Activated CD4-positive, alpha-beta T cell treated with anti-CD3 and anti-CD28 coated beads, Interleukin-2, amount 50 U/mL, for 1 hour (primary cell): ENCODE measurements at places on chromosomes 7 and 10.
A peak's percentile ranks its signal among the peaks of the same experiment; 100 is the strongest.

DNA sequence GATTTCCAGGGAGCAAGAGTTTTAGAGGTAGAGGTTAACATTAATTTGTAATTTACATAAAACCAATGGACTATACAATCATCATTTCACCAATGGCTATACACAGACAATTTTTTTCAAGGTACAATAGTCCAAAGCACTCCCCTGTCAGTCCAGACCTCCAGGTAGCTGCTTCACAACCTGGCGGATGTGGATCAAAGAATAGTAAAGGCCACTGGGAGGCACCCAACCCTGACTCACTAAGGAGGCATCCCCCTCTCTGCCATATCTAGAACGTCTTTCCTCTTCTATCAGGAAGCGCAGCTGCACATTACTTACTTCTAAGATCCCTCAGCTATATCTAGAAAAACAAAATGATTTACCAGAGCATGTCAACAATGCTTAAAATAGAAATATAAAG is 217.7 kb upstream of the AOAH start:
- DNase-seq: no peak

DNA sequence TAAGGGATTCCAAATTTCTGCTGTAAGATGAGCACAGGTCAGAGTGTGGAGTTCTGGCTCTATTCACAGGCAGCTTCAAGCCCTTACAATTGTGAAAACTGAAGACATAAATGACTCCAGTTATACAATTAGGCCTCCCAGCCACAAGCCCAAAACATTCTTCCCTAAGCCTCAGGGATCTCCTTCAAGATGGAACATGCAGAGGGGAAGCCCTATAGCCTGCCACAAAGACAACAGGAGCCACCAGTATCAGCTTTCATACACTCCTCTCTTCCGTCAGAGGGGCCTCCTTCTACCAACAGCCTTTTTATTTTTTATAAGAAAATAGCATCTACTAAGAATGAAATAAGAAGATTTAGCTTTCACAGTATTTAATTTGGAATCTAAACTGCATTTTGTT is 46.5 kb downstream of the DLD start:
- DNase-seq: no peak

GRCh38 chr7:18803923-18804322 is 308.4 kb downstream of the HDAC9 start:
- DNase-seq: no peak

- no peak for DNase-seq
These were observed 13.0 kb downstream of the ZNF316 start for GRCh38 chr7:6650086-6650485.

DNA sequence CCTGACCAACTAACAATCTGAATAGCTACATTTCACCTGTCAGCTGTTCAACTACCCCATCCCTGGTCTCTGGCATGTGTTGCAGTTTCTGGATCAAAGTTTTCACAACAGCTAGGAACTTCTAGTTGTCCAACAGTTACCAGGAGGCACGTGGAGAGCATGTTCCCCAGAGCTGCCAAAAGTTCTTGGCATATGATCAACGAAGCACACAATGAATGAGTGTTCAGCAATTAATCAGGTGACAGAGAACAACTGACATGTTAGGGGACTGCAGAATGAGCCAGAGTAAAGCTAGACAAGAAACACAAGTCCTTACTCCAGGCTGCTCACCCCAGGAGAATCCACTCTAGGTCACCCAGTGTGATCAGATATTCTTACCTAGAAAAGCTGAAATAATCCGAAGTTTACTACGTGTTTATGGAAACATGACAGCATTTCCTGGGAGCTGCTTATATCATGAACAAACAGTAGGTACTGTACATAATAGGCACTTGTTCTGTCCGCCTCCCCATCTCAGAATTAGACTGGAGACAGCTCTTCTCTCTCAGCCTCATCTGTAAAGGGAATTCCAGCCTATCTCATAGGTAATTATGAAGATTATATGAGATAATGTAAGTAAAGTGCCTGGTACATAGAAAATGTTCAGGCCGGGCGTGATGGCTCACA is 50.6 kb downstream of the ZNF438 start:
- no peak for DNase-seq

DNA sequence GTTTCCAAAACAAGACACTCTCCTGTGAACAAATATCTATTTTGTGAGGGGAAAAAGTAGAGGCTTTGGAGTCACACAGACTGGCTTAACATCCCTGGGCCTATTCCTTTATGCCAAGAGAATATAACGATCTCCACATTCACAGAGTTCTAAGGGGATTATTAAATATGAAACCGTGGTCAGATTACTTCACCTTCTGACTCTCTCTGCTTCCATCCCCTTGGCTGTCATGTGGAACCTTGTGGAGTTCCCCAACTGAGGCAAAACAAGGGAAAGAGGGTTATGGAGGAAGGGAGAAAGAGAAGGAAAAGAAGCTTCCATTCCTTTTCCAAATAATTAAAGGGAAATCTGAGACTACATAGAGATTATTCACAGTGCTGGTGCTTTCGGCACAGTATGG is 55.5 kb upstream of the ATP6V0A4 start:
- no peak for DNase-seq

DNA sequence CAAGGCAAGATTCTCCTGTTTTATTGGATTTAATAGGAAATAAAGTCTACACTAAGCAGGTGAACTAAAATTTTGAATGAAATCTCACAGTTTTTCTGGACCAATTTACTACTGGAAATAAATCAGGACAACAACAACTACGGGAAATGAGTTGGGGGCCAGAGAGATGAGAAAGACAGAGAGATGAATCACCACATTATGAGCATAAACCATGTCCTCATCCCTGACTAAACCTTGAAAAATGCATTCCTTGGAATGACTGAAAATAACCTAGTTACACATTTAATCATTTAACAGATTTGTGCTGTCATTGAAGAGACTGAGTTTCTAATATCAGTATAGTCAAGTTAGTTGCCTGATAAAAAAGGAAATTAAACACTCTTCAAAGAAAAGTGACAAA is 608.4 kb upstream of the KCND2 start:
- DNase-seq: no peak

DNA sequence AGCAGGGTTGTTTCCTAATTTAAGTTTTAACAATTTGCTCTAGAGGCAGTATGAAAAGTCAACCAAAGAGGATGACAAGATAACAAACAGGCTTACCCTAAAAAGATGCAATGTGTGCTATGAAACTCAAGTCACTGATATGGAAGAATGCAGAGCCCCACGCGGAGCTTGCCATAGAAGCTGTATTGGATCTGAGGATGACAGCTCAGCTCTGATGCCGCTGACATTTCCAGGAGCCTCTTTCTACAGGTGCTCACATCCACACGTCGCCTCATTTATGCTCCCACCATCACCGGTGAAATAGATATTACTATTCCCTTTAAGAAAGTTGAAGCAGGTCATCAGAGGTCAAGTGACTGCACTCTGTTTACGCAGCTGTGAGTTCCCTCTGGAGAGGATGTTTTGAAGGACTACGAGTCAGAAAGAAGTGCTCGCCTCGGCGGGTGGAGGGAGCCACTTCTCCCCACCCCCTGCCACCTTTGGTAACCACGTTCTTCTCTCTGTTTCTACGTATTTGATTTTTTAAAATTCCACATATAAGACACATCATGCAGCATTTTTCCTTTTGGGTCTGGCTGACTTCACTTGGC is 275.4 kb downstream of the GLRX3 start:
- no peak for DNase-seq

DNA sequence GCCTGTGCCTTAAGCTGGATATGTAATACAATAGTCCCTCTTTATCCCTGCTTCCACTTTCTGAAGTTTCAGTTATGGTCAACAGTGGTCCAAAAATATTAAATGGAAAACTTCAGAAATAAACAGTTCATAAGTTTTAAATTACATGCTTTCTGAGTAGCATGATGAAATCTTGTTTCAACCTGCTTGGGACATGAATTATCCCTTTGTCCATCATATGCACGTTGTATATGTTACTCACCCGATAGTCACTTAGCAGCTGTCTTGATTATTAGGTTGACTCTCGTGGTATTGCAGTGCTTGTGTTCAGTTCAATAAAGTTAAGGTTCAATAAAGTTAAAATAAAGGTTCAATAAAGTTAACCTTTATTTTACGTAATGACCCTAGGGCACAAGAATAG is 25.5 kb downstream of the C1GALT1 start:
- DNase-seq: no peak

DNA sequence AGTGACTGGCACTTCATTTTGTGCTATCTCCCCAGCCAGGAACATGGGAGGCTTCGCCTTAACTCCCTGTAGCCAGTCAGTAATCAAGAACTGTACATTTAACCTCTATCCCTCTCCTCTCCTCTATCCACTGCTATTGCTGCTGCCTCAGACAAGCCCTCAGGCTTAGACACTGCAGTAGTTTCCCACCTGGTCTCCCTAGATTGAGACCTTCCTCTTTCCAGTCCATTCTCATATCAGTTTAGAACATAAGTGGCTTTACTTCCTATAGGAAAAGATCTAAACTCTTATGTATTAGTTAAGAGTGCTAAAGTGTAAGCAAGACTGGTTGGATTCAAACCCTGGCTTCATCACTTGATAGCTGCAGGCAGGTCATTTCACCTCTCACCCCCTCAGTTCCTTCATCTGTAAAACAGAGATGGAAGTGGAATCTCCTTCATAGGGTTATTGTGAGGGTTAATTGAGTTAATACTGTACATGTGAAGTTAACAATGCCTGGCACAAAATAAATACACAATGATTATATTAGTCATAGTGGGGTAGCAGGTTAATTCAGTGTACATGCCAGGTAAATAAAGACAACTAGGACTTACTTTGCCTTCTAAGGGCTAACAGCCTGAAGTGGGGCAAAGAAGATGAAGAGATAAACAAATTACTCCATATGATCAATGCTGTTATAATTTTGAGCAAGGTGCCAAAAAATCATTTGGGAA is 76.1 kb downstream of the ZNF277 start:
- no peak for DNase-seq

DNA sequence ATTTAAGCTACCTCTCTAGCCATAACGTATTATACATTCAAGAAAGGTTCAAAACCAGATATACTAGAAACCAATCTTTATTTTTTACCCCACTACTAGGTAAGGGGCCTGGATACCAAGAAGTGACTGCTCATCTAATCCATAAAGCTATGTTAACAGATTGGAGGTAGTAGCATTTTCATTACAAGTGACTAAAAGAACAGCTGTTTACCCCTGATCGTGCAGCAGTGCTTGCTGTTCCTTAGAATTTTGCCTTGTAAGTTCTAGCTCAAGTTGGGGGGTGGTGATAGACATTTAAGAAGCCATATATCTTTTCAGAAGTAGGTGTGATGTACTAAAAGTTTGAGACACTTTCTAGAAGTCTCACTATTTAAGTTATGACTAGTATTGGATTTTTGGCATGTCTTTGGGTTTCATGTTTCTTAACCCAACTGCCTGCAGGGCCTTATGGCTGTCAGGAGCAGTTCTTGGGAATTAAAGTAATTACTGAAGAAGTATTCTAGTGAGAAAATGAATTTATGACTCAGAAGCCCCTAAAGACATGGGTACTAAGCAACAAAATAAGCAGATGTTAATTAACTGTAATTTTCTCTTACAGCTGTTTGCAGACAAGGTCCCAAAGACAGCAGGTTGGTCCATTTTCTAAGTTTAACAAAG is 2.3 kb downstream of the PPIA start:
- DNase-seq: no peak

DNA sequence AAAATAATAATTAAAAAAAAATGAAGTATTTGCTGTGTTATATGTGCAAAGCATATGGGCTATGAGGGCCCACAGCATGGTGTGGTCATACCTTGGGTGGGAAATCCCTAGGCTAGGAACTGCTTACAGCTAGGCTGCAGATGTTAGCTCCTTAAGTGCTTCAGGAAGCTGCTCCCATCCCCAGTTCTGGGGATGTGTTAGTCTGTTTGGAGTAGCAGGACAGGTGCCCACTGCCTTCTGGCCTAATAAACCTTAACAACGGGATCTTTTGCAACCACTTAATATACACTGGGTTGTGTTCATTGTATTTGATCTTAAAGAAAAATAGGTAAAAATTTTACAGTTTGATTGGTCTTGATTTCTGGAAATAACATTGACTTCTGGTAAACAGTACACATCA is 46.3 kb downstream of the HK1 start:
- no peak for DNase-seq

DNA sequence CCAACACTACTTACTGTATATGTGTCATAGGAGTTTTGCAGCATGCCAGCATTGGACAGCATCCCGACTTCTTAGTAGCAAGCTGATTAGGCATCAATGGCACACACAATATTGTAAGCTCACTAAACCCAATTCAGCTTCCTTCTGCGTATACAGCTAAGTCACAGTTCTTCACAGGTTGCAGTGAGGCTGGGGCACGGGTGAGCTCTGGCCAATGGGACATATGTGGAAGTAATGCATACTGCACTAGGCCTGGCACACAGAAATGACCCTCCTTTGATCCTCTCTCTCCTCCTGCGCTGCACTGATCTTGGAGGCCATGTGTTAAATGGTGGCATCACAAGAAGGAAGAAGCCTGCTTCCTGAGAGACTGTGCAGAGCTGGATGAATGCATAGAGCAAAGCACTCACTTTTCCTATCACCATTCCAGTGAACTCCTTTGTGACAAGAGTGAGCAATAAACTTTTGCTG is 11.9 kb downstream of the RAB11FIP2 start:
- DNase-seq: no peak

GRCh38 chr7:100152937-100153666 is 4.4 kb downstream of the LAMTOR4 start:
- no peak for DNase-seq

DNA sequence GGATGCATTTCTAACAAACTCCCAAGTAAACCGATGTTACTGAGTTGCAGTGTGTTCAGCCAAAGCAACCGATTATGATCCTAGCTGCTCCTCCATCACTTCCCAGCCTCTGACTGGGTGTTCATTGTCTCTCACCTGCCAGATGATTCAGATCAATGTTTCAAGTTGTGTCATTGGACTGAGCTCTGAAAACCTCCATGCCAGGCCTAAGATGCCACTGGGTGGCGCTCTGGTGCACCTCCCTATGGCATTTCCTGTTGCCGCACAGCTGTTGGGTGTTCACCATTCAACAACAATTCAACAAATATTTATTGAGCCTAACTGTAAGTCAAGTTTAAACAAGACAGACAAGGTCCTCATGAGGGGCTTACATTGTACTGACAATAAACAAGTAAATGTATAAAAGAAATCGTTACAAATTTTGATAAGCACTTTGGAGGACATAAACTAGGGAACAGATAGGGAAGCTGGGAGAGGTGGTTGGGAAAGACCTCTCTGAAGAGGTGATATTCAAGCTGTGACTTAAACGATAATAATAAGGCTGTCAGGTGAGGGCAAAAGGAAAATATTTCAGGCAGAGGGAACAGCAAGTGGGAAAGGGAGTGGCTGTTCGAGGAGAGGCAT is 22.8 kb downstream of the RGR start:
- DNase-seq: peak; percentile 66

GRCh38 chr10:71797533-71798307 is 24.4 kb upstream of the VSIR start:
- no peak for DNase-seq

DNA sequence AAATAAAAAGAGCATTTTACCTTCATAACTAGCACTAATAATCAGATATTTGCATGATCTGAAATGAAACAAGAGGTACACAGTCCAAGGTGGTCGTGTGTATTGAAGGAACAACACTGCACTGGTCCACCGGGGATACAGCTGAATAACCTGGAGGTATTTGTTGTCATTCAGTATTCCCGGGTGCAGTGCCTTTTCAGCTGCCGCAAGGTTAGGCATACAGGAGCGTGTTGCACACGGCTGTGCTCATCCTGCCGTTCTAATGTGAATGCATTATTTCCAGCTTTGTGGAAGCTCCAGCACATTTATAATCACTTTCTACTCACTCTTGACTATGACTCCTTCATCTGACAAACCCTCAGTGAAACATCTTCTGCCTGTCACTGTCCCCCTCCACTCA is 377.8 kb downstream of the GFRA1 start:
- DNase-seq: no peak

GRCh38 chr10:97494863-97495506 is 3.2 kb downstream of the MMS19 start:
- DNase-seq: peak; percentile 13
